ENCODE measurements at places on chromosomes 2 and 18. TPM values are rescaled to one million over a fixed set of nuclear protein-coding genes. Genes with fewer than 3 reads are reported as not detected.

GRCh38 chr18:67854340-67854739 lies 337.8 kb upstream of the DSEL start:
- no peak for DNase-seq

DNA sequence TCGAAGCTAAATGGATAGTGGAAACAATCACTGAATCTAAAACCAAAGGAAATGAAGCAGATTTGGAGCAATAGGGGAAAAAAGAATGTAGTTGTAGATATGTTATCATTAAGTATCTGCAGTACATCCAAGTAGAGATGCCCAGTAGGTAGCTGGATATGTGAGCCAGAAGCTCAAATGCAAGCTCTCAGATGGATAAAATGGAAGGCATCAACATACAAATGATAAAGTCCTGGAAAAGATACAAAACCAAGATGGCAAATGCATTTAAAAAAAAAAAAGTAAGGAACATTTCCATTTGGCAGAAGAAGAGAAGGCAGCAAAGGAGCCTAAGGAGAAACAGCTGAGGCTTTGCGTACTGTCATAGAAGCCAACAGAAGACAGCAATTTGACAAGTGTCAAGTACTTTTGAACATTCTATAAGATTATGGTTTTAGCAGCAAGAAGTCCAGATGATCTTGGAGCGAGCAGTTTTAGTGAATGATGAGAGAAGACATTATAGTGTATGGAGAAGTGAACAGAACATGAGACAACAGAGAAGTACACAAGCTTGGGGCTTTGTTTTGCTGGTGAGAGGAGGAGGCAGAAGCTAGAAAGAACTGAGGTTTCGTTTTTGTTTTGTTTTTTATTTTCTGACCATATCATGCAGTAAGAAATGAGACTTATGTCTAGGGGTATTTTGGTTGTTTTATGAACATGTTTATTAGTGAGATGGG lies 18.3 kb downstream of the ROCK2 start:
- DNase-seq, result no peak

GRCh38 chr18:43931439-43931838 lies 654.1 kb upstream of the SYT4 start:
- DNase-seq, result no peak

GRCh38 chr2:101741775-101742520 lies 44.4 kb downstream of the MAP4K4 start:
- DNase-seq, result no peak

GRCh38 chr2:61750624-61751023 lies 103.2 kb downstream of the FAM161A start:
- no peak for DNase-seq

GRCh38 chr2:98908931-98909316 lies 27.1 kb downstream of the CRACDL start:
- no peak for DNase-seq

The LBX2 gene
- total RNA-seq, result 0.75 TPM

The FSHR gene
- total RNA-seq, result not detected
